ENCODE measurements at places on chromosomes 11 and 22. TPM values are rescaled to one million over a fixed set of nuclear protein-coding genes. Genes with fewer than 3 reads are reported as not detected.

The ART5 gene
- total RNA-seq, result 1.2 TPM

The CRYBB1 gene
- total RNA-seq, result not detected

The SLC35C1 gene
- total RNA-seq, result 10.1 TPM

The TM7SF2 gene
- 89.1 TPM for total RNA-seq

The THY1 gene
- 6.1 TPM for total RNA-seq

The ZNF70 gene
- total RNA-seq, result 2.7 TPM

The WNT7B gene
- total RNA-seq, result not detected

The AQP11 gene
- total RNA-seq, result 0.65 TPM

The OR2AG2 gene
- not detected for total RNA-seq

- no peak for DNase-seq
- H3K36me3 ChIP-seq, result no peaks in the 10 kb centered on the region
- no peak overlapping the region for H3K27ac ChIP-seq
- H3K4me3 ChIP-seq, result no peak overlapping the region
- H3K27me3 ChIP-seq, result no peaks in the 10 kb centered on the region
Observed at GRCh38 chr11:128627666-128628324, 40.4 kb upstream of the ETS1 start.

GRCh38 chr11:47325271-47326041, 27.0 kb downstream of the MYBPC3 start:
- H3K4me3 ChIP-seq, result no peak overlapping the region
- H3K27me3 ChIP-seq, result no peaks in the 10 kb centered on the region
- H3K27ac ChIP-seq, result no peak overlapping the region
- H3K4me1 ChIP-seq, result peaks cover 25% of the 10 kb centered on the region
- peaks cover 78% of the 10 kb centered on the region for H3K36me3 ChIP-seq
- peak; percentile 65 for DNase-seq

GRCh38 chr11:96246718-96247552, 96.1 kb downstream of the MAML2 start:
- H3K4me3 ChIP-seq, result no peak overlapping the region
- no peaks in the 10 kb centered on the region for H3K27me3 ChIP-seq
- H3K36me3 ChIP-seq, result no peaks in the 10 kb centered on the region
- H3K4me1 ChIP-seq, result no peaks in the 10 kb centered on the region
- H3K27ac ChIP-seq, result no peak overlapping the region

DNA sequence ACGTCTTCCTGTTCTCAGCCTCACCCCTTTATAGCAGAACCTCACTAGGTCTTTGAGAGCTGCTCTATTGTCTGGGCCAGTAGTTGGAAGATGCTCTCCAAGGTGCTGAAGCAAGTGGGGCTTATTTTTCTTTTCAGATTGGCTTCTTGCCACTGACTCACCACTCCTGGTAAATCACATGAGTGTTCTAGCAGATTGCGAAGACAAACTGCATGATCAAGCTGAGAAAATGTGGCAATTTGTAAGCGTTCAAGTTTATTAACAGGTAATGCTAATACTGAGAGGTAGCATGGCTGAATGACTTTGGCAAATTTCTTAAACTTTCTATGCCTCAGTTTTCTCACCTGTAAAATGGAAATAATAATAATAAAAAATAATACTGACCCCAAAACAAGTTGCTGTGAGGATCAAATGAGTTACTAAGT, 59.2 kb downstream of the CACNG2 start:
- H3K36me3 ChIP-seq, result no peaks in the 10 kb centered on the region
- H3K4me3 ChIP-seq, result no peak overlapping the region
- DNase-seq, result no peak
- peaks cover 14% of the 10 kb centered on the region for H3K27me3 ChIP-seq

- DNase-seq, result peak; percentile 79
- peaks cover 22% of the 10 kb centered on the region for H3K36me3 ChIP-seq
- no peak overlapping the region for H3K4me3 ChIP-seq
- H3K4me1 ChIP-seq, result no peaks in the 10 kb centered on the region
- peak overlapping the region; percentile 69 for H3K27ac ChIP-seq
Observed at GRCh38 chr22:38228873-38229740, 27.3 kb downstream of the MAFF start.

GRCh38 chr11:73752903-73753302, 8.0 kb downstream of the RAB6A start:
- H3K36me3 ChIP-seq, result no peaks in the 10 kb centered on the region
- H3K27ac ChIP-seq, result no peak overlapping the region
- DNase-seq, result no peak
- H3K4me3 ChIP-seq, result no peak overlapping the region
- no peaks in the 10 kb centered on the region for H3K27me3 ChIP-seq
- peaks cover 2% of the 10 kb centered on the region for H3K4me1 ChIP-seq

GRCh38 chr11:5421811-5422210, at the start of gene OR51Q1:
TSS of gene OR51Q1 (plus strand) at chr11:5422111. CDS start at chr11:5422201, 90 bp downstream.
- no peak for DNase-seq
- H3K4me1 ChIP-seq, result no peaks in the 10 kb centered on the region
- H3K27me3 ChIP-seq, result no peaks in the 10 kb centered on the region
- no peak within 1 kb of the TSS for H3K4me3 ChIP-seq

- no peak overlapping the region for H3K4me3 ChIP-seq
- H3K27ac ChIP-seq, result no peak overlapping the region
- H3K27me3 ChIP-seq, result no peaks in the 10 kb centered on the region
- no peaks in the 10 kb centered on the region for H3K36me3 ChIP-seq
- peak; percentile 57 for DNase-seq
- peaks cover 52% of the 10 kb centered on the region for H3K4me1 ChIP-seq
Observed at GRCh38 chr11:69491071-69492031, 9.9 kb downstream of the LINC01488 start.

DNA sequence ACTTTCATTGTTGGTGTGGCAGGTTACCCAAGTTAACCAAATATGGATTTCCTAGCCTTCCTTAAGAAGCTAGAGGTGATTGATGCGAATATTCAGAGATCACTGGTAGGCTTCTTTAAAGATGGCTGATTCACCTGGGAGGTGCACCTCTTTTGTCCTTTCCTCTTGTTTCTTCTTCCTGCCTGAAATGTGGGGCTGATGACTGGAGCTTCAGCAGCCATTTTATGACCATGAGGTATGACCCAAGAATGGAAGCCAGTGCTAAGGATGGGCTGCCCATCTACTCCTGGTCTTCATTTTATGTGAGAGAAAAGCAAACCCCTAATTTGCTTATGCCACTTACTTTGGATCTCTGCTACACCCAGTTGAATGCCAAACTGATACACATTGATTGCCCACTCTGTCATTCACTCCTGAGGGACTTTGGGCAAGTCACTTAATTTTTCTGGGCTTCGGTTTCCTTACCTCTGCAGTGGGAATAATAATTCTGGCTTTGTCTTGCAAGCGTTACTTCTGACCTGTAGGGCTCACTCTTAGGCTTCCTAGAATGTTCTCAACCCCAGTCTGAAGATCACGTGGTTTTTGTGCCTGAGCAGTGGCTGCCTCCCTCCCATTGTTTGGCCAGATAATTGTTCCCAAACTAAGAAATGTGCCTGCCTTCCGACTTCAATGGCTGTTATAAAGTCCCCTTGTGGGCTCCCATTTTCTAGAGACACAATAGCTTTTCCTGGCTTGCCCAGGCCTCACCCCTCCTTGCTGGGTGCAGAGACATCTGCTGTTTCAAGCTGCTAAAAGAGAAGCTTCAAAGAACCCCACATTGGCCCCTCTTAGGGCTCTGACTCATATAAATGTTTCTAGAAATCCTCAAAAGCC, 243.1 kb downstream of the ST3GAL4 start:
- no peak for DNase-seq
- no peaks in the 10 kb centered on the region for H3K27me3 ChIP-seq
- no peak overlapping the region for H3K27ac ChIP-seq
- H3K36me3 ChIP-seq, result no peaks in the 10 kb centered on the region
- no peaks in the 10 kb centered on the region for H3K4me1 ChIP-seq

DNA sequence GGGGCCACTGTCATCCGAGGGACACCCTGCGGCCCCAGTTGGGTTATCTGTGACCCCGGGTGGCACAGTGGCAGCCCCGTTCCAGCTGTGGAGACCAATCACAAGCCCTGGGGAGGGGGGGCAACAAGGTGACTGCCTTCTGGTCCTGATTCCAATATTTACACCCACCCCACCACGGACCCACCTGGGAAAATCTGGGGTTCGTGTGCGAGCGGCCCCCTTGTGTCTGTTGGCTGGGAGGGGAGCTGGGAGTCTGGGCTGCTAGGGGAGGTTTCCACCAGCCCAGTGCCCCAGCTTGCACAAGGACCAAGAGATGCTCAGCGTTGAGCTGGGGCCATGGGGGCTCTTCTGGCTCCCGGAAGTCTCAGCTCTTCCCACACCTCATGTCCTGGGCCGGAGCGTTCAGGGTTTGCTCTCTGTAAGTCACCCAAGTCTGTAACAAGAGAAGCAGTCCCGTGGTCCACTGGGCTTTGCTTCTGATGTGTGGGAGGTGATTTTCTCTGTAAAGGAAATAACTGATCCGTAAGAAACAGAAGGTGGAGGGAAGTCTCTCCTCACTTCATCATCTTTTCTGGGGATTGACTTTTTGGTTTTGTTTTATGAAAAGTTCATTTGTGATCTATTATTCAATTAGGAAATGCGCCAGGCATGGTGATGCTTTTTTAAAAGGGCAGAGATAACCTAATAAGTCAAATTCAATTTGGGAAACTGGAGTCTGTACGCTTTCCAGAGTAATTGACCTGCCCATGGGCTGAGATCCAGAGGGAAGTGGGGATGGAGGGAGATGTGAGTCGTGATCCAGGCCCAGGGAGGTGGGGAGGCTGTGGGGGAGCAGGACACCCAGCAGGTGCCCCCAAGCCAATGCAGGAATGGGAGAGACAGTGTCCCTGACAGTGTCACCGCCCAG, 22.4 kb upstream of the GAL start:
- H3K36me3 ChIP-seq, result no peaks in the 10 kb centered on the region
- no peak overlapping the region for H3K4me3 ChIP-seq
- peaks cover 10% of the 10 kb centered on the region for H3K4me1 ChIP-seq
- no peak for DNase-seq

DNA sequence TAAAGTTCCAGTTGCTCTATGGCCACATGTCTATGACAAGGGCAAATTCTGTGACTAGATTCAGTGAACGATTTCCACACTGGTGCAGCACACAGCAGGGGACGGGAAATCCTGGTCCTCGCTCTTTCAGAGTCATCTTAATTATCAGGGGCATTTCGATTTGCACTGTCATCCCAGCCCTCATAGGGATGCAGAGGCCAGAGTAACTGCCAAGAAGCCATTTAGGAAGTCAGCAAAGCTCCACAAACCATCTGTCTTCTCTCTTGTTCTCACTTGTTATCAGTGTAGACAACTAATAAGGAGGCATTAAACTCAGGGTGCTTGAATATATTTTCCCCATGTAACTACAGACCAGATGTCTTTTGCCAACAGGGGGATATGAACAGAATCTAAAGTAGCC, 151.7 kb downstream of the STK33 start:
- no peak overlapping the region for H3K4me3 ChIP-seq
- no peak overlapping the region for H3K27ac ChIP-seq
- no peaks in the 10 kb centered on the region for H3K36me3 ChIP-seq
- no peak for DNase-seq

DNA sequence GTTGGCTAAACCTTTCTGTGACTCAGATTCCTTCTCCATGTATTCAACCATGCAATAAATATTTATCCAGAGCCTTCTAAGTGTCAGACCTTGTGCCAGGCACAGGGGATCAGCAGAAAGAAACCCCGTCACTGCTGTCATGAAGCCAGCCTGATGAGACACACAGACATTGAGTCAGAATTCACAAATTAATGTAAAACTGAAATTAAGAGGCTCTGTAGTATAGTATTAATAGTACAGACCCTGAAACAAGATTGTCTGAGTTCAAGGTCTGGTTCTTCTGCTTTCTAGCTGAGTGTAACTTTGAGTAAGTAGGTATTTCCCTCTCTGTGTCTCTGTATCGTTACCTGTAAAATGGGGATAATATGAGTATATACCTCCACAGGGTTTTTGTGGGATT, 46.9 kb downstream of the ME3 start:
- H3K27me3 ChIP-seq, result no peaks in the 10 kb centered on the region
- no peak for DNase-seq
- no peaks in the 10 kb centered on the region for H3K36me3 ChIP-seq
- no peak overlapping the region for H3K4me3 ChIP-seq
- H3K27ac ChIP-seq, result no peak overlapping the region

DNA sequence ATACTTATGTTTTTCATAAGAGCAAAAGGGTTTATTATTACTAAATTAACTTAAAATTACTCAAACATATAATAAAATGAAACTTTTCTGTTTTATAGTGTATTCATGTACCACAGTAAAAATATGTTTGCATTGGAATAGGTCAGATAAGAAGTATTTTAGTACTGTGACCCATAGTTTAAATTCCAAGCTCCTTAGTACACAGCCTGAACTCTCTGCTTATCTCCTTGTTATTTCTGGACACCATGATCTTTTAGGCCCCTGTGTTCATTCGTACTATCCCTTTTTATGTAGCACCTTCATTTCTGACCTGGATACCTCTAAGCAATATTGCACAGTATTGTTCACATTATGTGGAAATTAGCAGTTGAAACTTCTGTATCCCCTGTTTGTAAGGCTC, 296.7 kb upstream of the SYN3 start:
- DNase-seq, result no peak
- H3K4me1 ChIP-seq, result peaks cover 21% of the 10 kb centered on the region
- H3K27me3 ChIP-seq, result no peaks in the 10 kb centered on the region
- no peak overlapping the region for H3K4me3 ChIP-seq

- no peak overlapping the region for H3K4me3 ChIP-seq
- H3K27ac ChIP-seq, result no peak overlapping the region
- peaks cover 19% of the 10 kb centered on the region for H3K4me1 ChIP-seq
- no peaks in the 10 kb centered on the region for H3K36me3 ChIP-seq
- no peaks in the 10 kb centered on the region for H3K27me3 ChIP-seq
Observed at GRCh38 chr11:118886681-118887111, 3.0 kb downstream of the CXCR5 start.

GRCh38 chr11:18958221-18958910, 19.2 kb upstream of the MRGPRX1 start:
- H3K27me3 ChIP-seq, result no peaks in the 10 kb centered on the region
- H3K27ac ChIP-seq, result no peak overlapping the region
- no peak for DNase-seq
- H3K36me3 ChIP-seq, result no peaks in the 10 kb centered on the region
- H3K4me3 ChIP-seq, result no peak overlapping the region
- no peaks in the 10 kb centered on the region for H3K4me1 ChIP-seq

DNA sequence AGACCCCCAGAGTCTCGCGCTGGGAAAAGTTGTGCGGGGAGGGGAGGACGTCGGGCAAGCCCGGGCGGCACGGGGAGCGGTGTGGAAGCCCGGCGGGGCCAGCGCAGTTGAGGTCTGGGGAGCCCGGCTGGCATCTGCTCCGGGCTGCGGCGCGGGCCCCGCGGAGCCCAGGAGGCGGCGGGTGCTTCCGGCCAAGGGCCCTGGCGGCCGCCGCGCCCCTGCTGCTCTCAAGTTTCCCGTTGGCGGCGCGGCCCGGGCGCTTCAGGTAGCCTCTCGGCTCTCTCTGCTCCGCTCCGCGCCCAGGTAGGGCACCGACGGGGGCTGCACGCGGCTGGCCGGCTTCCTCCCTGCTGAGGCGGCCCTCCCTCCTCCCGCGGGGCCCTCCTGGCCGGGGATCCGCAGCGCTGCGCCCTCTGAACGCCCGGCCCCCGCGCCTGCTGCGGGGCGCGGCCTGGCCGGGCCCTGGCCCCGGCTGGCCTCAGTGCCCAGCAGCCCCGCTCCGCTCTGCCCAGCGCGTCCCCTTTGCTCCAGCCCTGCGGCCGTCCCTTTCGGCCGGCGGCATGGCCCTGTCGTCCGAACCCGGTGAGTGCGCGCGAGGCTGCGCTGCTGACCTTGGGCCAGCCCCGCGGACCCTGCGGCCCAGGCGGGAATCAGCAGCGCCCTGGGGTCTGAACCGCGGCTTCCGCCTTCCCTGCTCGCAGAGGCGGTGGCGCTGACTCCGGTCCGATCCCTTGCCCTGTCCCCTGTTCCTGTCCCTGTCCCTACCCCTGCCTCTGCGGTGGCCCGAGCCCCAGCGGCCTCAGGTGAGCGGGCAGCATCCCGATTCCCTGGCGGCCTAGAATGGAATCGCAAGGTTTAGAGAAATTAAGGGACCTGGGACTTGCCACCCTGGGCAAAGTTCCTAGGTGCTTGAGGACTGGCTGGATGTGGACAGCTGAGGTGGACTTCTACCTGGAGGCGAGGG, 4.3 kb upstream of the AMPD3 start:
- H3K4me3 ChIP-seq, result peak overlapping the region; percentile 56
- peak; percentile 40 for DNase-seq
- peaks cover 17% of the 10 kb centered on the region for H3K27me3 ChIP-seq

Data from heart left ventricle (tissue), 16 donors.